SHP77 treated with DMSO at 0.1 percent for 48 hours (cell line): ENCODE measurements at places on chromosomes 1 and 21.

DNA sequence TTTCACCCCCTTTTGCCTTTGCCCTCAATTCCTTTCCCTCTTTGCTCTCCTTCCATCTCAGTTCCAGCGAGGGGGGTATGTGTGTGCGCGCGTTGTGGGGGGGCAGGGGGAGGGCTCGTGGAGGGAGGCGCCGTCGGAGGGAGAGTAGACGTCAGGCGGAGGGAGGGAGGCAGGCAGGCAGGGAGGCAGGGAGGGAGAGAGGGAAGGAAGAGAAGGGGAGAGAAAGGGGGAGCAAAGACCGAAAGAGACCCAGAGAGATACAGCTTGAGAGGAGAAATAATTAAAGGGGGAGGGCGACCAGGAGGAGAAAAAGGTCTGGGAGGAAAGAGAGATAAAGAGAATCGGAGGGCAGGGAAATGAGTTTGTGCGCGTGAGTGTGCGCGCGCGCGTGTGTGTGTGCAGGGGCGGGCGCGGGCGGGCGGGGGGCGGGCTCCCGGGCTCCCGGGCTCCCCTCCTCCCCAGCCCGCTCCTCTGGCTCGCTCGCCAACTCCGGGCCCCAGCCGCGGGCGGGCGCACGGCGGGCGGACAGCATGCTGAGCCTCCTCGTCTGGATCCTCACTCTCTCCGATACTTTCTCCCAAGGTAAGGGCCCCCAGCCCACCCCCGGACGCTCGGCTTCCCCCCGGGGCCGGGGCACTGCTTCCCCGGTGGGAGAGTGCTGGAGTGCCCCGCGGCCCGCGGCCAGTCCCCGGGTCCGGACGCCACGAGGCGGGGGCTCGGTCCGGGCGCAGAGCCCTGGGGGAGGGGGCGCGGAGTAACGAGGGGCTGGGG lies at the start of gene KIRREL1:
TSS of gene KIRREL1 (plus strand) at position 499 of the 771 bp plus-strand sequence. CDS start at position 531, 32 bp downstream.
- no peak for DNase-seq

DNA sequence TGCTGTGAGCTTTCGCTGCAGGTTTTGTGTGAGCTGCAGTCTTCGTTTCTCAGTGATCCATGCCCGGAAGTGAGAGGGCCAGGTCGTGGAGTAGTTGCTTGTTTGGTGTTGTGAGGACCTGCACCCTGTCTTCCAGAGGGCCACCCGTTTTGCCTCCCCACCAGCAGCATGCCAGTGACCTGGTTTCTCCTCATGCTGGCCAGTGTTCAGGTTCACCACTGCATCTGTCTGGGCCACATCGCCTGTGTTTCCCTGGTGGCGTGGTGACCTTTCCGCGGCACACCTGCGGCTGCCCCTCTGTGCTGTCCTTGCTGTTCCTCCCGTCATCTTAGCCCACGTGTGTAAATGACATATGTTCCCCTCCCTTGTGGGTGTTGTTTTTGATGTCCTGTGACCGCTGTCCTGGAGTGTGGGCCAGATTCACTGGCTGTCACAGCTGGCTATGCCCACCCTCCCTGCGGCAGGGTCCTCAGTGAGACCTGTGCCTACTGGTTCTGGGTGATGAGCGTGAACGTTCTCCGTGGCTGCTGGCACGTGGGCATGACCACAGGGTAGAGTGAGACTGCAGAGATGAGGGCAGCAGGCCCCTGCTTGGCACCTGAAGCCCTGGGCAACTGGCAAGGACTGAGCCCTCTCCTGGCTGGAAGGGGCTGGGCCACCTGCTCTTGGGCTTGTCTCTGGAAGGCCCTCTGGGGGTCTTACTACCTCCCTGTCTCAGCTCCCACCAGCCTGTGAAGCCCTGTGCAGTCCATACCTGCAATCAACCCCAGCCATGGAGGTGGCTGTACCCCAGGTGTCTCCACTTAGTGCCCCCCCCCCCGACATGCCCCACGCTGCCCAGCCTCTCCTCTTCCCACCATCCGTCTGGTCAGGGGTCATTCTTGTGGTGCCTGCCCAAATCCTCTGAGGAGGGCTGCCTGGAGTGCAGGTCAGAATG lies 7.3 kb downstream of the IBA57 start:
- no peak for DNase-seq

GRCh38 chr1:224894915-224895314 lies 34.6 kb upstream of the DNAH14 start:
- no peak for DNase-seq

DNA sequence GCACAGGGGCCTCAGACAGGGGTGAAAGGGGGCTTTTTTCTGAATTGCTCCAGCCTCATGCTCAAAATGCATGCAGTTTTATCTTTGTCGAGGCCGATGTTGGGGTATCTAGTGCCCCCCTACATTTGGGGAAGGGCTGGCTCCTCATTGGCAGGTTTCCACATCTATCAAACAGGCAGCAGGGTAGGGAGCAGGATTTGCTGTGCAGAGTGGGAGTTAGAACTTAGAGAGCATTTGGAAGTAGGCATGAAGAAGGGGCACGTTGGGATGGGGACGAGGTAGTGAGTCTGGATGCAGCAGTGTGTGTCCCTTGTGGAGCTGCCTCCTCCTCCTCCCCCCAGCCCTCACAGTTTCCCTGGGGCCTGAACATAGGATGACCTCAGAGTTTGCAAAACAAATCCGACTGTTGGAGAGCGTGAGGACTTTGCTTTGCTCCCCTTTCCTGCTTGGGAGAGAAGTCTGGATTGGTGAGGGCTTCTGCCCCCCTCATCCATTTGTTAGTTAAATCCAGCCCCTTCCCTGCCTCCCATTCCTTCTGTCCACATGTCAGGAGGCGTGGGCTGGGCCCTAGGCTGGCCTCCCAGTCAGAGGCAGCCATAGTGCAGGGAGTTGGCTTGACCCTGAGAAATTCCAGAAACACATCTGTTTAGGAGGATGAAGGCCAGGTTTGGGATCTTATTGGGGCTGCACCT lies 36.9 kb upstream of the GPR37L1 start:
- DNase-seq, result no peak

DNA sequence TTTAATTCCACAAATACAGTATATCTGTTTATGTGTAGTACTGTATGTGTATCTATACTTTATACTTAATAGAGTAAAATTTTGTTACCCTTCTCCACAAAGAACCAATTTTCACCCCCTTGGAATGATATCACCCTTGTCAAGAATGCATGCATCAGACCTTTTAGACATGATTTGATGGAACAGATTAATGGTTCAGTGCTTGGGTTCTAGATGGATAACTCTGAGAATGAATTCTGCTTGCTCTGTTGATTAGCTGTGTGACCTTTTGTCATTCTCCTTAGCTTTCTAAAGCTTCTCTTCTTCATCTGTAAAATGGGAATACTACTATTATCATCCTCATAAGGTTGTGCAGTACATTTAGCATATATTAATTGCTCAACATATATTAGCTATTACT lies 105.1 kb downstream of the NEK7 start:
- no peak for DNase-seq

GRCh38 chr1:87196110-87196827 lies 132.4 kb upstream of the LMO4 start:
- DNase-seq, result no peak

DNA sequence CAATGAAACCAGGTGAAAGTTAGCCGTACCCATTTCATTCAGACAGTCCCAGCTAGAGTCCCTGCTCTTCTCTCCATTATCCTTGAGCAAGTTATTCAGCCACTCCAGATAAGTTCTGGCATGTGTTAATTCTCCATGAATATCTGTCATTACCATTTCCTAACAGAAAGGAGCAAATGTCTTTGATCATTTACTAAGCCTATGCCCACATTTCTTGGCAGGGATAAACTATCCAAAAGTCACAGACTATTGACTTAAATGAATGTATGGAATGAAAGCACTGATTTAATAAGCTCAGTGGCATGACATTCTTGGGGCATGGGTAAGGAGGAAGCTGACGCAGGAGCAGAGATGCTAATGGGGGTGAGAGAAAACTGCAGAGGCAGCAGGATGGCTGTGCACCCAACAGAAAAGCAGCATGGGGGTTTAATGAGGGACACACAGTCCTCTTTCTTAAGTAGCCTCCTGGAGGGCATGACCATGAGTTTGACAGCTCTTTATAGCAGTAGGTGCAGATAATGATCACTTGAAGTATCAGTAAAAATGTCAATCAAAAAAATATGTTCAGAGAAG lies 17.6 kb upstream of the DHCR24 start:
- DNase-seq, result no peak

DNA sequence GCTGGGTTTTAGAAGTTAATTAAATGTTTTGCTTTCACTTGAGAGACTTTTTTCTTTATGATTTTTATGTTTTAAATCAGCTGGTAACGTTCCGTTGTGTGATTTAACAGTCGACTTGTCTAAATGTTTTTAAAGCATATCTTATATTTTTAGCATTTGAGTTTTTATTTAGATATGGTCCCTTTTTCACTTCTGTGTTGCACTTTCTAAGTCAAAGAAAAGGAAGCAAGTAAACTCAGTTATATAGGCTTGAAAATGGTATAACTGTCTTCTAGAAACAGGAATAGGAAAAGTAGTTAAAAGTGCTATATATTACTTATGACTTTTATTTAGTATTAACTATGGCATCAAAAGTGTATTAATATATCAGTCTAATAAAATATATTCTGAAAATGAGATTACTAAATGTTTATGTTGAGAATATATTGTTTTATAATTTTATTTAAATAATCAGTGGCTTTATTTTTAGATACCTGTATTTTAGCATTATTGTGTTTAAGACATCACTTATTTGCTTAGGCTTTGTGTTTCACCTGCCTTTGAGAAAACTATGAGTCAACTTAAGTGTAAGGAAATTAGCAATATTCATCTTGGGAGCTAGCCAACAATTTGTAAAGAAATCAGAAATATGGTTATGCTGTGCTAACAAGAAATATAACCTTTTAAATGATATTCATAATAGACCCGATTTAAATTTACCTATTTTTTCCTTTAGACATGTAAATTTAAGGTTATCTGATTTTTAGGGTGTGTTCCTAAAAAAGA lies 60.5 kb downstream of the RABGAP1L start:
- DNase-seq, result no peak

GRCh38 chr21:38937286-38937790 lies 131.6 kb downstream of the ETS2 start:
- DNase-seq, result no peak

DNA sequence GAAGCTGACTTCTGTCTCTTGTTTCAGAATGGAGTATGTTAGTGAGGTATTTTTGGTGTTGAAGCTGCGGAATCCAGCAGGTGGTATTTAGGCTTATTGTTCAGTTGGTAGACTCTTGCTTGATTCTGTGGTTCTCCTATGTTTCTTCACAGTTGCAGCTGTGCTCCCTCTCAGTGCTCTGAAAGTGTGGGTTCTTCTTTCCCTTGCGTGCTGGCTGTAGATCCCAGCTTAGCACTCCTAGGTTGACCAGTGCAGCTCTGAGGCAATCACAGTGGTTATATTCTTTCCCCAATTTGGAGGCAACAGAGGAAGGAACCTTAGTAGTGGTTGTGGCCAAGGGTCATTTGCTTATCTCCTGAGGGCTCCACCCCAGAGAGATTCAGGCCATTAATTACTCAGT lies 269.2 kb upstream of the NRIP1 start:
- DNase-seq, result no peak

- no peak for DNase-seq
Observed at GRCh38 chr1:243719476-243719875, 130.6 kb downstream of the AKT3 start.

GRCh38 chr1:42999308-42999707 lies 40.6 kb upstream of the SLC2A1 start:
- DNase-seq, result no peak
